ENCODE measurements at places on chromosomes 7 and 10.

DNA sequence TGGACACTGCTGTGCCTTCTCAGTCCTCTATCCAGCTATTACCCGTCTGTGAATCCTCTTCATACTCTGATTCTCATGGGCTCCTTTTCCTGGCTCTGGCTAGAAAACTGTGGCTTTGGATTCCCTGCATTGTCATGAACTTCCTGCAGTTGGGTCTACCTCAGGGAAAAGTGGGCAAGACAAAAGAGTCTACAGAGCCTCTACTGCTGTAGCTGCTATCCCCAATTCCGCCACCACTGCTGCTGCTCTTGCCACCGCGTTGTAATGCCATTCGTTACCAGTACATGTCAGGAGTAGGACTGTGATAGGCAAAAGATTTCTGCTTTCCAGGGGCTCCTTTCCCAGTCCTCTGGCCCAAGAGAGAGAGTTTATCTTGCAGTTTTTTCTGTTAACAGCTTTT, 23.9 kb upstream of the PPP1R17 start:
- ATAC-seq = no peak

DNA sequence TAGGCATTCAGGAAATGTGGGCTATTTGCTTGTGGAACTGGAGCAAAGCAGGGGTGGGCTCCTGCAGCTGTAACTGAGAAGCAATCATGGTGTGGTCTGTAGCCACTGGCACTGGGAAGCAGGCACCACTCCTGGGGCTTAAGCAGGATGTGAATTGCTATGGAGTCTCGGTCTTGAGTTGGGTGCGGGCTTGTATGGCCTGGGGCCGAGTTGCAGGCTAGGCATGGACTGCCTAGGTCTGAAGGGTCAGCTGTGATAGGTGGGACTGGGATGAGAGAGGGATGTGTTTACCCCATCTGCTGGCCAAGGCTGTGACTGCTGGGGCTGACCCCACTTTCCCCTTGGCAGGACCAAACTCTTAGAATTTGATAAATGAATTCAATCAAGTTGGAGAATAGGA, 43.0 kb downstream of the ADCY1 start:
- no peak for ATAC-seq

DNA sequence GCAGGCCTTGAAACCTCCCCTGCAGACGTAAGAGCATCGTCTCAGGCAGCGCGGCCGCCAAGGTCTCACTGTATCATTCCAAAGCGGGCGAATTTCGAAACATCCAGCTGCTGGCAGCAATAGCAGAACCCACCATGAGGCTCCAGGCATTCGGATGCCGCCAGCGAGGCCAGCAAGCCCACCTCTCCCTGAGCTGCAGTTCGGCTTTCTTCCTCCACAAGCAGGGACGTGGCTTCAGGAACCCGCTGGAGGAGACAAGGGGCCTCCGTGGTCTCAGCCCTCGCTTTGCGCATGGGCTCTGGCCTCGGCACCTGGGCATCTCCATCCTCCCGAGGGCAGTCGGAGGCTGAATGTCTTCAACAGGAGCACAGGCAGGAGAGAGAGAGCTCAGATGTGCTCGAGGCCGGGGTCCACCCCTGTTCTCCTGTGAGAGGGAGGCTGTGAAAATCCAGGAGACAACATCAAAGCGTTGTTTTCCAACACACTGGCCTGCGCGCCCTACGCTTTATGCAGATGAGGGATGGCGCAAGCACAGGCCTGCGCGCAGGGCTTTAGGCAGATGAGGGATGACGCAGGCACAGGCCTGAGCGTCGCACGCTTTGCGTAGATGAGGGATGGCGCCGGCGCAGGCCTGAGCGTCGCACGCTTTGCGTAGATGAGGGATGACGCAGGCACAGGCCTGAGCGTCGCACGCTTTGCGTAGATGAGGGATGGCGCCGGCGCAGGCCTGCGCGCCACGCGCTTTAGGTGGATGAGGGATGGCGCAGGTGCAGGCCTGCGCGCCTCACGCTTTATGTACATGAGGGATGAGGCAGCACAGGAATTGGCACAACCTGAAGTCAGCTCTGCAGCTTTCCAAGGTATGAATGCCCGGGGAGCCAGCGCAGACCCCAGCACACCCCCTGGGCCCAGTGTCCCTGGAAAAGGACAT, 103.2 kb downstream of the WDR37 start:
- ATAC-seq = no peak

GRCh38 chr7:72007018-72007417, 405.1 kb downstream of the CALN1 start:
- ATAC-seq = no peak

All from activated T-helper 17 cell treated with anti-CD3 and anti-CD28 coated beads, Interleukin-2, amount 50 U/mL, for 72 hours (primary cell).